ENCODE measurements at places on chromosomes 16 and 17.
A peak's percentile ranks its signal among the peaks of the same experiment; 100 is the strongest.

GRCh38 chr16:51051671-51052070 is 99.4 kb downstream of the SALL1 start:
- no peak for DNase-seq

DNA sequence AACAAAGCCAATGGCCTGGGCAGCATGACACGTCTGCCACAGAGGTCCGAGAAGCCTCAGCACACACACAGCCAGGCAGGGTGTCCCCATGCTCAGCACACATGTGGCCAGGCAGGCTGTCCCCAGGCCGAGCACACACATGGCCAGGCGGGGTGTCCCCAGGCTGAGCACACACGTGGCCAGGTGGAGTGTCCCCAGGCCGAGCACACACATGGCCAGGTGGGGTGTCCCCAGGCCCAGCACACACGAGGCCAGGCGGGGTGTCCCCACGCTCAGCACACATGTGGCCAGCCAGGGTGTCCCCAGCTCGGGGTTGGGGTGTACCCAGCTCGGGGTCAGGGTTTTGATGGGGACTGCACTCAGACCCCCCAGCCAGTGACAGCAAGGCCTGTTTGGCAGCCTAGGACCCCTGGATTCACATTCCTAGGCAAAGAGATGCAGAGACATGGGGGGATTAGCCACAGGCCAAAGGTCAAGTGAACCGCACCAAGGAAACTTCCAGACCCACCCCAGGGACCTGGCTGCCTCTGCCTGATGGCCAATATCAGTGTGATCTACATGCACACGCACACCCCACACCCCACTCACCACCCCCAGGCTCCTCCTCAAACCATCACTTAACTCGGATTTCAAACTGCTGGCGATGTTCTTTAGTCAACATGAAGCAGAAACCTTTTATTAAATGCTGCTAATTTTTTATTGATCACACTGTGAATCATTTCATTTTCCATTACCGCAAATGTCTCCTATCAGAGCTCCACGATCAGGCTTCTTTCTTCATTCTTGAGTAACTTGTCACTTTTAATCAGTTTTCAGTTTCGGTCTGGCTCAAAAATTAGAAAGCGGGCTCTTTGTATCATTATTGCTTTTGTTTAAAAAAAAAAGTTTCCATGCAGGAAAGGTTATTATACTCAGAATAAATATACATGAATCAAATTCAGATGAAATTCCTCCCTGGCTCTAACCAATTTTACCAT is 111.4 kb downstream of the ZNF423 start:
- no peak for DNase-seq

- no peak for DNase-seq
Measured at GRCh38 chr17:57136355-57136754, 51.3 kb downstream of the AKAP1 start.

DNA sequence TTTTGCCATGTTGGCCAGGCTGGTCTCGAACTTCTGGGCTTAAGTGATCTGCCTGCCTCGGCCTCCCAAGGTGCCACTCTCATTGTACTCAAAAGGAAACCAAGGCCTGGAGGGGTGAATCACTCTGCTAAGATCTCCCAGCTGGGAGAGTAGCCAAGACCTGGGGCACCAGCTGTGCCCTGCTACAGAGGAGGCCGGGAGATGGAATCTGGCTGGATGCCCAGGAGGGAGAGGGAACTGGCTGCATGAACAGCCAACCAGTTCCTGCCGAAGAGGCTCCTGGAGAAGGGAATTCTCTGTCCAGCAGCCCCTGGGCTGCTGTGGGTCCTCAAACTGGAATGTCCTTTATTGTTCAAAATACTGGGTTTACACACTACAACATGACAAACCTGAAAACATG is 238.7 kb upstream of the CIBAR2 start:
- DNase-seq, result peak; percentile 98

GRCh38 chr16:68848786-68849185 is 5.5 kb downstream of the TANGO6 start:
- no peak for DNase-seq

All from pancreas (tissue), 10 donors.